ENCODE measurements at places on chromosomes 5 and 9.

DNA sequence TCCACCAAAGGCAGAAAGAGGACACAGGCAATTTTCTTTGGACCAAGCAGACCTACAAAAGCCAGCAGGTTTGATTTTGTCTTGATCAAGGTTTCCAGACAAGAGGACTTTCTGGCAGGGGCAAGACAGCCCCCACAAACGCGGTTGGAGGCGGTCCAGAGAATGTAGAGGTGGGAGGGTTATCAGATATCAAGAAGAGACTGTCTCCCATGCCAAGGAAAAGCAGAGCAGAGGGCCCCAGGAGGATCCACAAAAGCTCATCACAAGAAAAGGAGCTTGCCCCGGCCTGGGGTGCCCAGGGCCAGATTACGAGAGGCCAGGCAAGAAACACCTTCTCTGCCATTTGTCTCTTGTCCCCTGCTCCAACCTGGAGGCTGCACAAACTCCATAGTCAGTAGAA is 538.9 kb downstream of the BNC2 start:
- no peak for DNase-seq

DNA sequence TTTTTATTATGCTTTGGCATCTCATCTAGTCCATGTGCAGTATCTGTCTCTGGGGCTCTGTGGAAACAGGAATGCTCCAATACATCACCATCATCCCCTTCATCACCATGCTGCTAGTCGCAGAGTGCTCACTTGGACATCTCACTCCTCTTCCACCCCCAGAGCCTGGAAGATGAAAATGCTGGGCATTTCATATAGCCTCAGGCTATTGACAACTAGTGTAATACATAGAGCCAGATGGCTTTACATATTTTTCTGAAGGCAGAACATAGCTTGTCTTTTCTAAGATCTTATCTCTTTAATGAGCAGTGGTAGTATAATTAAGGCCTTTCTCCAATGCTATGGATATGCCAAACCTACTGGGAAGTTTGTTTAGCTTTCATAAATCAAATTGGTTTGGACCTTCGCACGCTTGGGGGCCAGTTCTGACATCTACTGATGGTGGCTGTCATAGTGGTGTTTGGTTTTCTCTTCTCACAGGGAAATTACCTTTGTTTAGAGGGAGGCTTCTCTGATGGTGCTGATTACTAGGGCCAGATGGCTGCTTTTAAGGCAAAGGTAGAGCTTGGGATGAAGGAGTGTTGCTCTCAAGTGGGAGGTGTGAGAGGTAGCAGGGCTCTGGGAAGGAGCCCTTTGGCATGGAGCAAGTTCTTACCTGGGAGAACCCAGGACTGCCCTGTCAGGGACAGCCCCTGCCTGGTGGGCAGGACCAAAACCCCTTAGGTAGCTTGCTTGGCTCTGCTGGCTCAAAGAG is 63.1 kb upstream of the CXCL14 start:
- no peak for DNase-seq

GRCh38 chr9:97930972-97931371 is 7.0 kb downstream of the HEMGN start:
- DNase-seq, result no peak

- no peak for DNase-seq
Observed at GRCh38 chr5:125554355-125554754, 807.9 kb upstream of the ZNF608 start.

DNA sequence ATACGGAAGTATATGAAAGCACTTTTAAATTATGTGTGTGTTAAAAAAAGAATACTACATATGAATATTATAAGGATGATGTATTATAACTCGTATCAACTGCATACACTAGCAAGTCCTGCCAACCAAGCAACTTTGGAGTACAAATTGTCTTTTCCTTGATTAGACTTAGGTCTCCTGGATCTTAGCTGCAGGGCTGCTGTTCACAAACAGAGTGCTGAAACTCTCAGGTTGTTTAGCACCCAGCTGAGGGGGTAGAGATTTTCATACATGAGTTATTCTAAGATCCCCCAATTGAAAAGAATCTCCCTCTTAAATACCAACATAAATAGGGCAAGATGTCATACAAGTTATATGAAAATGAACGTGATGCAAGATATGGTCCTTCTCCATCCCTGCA is 149.8 kb upstream of the TNC start:
- DNase-seq, result no peak

GRCh38 chr5:27048510-27048909 is 10.1 kb upstream of the CDH9 start:
- no peak for DNase-seq

DNA sequence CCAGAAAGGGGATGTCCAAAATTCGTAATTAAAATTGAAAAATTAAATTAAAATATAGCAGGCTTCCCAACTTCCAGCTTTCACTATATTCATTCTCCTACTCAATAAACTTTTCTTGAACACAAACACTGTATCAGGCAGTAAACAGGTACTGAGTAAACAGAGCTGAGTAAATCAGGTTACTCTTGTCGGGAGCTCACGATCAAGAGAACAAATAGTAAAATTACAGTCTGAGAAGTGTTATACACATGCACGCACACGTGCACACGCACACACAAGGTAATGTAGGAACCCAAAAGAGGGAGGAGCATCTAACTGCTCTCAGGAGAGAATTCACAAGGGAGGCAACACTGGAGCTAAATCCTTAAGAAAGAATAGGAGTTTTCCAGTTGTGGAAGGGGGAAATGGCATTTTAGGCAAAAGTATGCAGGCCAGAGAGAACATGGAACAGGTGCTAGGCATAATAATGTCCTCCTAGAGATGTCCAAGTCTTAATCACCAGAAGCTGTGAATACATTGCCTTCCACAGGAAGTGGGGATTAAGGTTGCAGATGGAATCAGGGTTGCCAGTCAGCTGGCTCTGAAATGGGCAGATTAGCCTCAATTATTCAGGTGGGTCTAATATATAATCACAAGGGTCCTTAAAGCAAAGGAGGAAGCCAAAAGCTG is 598.8 kb upstream of the BRINP1 start:
- DNase-seq, result no peak

DNA sequence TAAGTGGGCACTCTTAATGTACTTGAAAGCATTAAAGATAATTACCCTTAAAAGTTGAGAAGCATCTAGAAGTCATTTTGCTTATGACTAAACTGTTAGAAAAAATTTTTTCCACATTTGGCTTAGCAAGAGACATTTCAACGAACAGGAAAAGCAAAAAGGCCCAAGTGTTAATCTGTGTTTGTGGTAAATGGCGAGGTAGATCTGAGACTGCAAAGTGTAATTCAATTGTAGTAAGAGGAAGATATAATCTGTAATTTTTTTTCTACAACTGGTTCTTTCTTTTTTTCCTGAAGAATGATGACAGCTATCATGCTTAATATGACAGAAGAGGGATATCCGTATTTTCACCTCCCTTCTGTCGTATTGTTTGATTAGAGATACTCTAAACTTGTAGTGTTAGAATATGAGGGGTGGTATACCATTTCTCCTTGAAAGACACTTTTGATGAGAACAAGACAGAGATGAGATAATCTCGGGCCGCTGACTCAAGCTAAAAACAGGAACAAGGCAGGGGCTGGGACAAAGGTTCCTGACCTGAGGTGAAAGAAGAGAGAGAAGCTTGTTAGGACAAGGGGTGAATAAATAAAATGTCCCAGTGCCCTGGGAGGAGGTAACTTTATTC is 459.3 kb upstream of the ZNF608 start:
- no peak for DNase-seq

GRCh38 chr5:35908814-35909213 is 29.6 kb downstream of the CAPSL start:
- DNase-seq, result no peak

- no peak for DNase-seq
Observed at GRCh38 chr5:65902104-65902503, 24.3 kb upstream of the ERBIN start.

- DNase-seq, result no peak
Observed at GRCh38 chr9:745761-746380, 95.6 kb upstream of the DMRT1 start.

- DNase-seq, result no peak
Observed at GRCh38 chr5:172700365-172701290, 59.6 kb downstream of the NEURL1B start.

DNA sequence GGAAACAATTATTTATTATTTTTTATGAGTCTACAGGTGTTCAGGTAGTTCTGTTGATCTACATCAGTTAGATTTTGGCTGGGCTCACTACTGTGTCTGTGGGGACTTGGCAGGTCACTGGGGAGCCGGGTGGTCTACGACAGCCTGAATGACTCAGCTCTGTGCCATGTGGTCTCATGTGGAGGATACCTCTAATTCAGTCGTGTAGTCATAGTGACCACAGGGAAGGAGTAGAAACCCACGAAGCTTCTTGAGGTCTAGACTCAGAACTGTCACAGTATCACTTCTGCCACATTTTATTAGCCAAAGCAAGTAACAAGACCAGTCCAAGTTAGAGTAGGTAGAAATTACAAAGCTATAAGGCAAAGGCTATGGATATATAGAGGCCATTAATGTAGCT is 64.7 kb upstream of the GRAMD2B start:
- DNase-seq, result no peak

GRCh38 chr5:24749701-24750100 is 104.9 kb upstream of the CDH10 start:
- no peak for DNase-seq

GRCh38 chr9:26675035-26675434 is 217.6 kb downstream of the CAAP1 start:
- DNase-seq, result no peak

GRCh38 chr9:93594041-93594756 is 17.8 kb downstream of the PHF2 start:
- no peak for DNase-seq

DNA sequence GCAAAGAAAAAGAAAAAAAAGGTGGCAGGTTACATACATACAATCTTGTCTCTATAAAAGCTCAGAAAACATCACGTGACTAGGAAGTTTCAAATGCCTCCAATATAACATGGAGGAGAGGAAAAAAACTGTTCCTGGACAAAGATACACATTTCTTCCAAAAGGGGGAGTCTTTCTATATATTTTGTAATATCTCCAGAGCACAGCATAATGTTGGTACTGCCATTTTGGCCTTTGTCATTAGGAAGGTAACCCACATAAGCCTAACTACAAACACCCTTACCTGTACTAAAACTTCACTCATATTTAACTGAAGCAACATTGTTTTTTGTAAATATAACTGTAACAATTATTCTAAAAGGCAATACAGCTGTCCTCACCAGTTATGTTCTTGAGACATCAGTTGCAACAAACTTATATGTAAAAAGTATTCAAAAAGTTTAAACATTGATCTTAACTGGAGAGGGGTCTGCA is 1.2 kb upstream of the BTF3 start:
- no peak for DNase-seq

DNA sequence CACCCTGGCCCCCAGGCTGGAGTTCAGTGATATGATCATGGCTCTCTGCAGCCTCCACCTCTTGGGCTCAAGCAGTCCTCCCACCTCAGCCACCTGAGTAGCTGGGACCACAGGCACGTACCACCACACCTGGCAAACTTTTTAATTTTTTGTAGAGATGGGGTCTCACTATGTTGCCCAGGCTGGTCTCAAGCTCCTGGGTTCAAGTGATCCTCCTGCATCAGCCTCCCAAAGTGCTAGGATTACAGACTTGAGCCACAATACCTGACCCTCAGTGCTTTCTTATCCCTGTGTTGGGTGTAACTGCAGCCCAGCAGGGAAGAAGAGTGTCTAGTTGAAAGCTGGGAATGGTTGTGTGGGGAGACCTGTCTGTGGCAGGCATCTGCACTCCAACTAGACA is 10.9 kb downstream of the PTPA start:
- no peak for DNase-seq

DNA sequence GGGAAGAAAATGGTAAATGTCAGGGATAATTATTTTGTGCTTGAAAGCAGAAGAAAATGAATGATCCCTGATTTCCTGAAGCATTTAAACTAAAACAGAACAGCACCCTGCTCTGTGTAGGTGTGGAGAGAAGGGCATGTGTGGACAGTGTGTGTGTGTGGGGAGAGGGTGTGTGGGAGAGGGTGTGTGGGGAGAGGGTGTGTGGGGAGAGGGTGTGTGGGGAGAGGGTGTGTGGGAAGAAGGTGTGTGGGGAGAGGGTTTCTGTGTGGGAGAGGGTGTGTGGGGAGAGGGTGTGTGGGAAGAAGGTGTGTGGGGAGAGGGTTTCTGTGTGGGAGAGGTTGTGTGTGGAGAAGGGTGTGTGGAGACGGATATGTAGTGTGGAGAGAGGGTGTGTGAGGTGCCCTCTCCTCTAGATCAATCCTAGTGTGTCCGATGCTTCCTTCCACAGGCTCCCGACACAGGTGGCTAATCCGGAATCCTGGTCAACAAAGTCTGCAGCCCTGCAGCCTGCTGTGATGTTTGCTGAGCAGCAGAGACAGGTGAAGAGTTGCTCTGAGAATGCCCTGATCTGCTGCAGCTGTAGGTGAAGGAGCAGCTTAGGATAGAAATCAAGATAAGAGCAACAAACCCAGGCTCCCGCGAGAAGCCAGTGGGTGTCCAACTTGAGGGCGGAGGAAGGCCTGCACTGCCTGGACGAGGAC is 15.5 kb downstream of the IRX4 start:
- DNase-seq, result no peak

DNA sequence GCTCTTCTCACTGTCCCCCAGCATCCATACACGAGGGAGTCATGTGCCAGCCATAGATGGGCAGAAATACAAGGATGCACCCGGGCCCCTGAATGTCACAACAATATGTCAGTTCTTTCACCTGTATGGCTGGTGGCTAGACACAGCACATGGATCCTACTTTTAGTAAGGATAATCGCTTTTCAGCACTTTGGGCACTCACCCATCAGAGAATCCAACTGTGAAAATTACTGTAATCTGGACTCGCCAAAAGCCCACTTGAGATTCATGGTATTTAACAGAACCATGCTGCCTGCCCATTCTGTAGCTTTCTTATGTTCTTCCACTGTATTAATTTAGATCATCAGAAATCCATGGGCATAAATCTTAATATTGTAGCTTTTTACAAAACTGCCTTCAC is 124.8 kb downstream of the FRMD3 start:
- DNase-seq, result no peak

DNA sequence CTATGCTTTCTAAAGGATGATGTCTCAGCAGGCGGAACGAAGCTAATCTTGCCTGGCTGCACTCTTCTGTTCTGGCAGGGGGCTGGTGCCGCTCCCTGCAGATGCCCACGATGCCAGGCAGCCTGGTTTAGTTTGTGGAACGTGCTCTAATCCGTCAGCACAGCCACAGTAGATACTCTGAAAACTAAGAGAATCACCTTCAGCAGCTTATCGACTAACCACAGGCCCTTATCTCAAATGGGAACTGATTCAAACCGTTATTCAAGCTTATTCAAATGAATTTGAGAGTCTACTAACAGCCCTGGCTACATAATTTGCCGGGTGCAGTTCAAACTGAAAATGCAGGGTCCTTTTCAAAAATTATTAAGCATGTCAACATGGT is 246.6 kb upstream of the ANKRD55 start:
- no peak for DNase-seq

GRCh38 chr5:117667105-117667504 is 1092.5 kb upstream of the SEMA6A start:
- DNase-seq, result no peak

All from activated CD8-positive, alpha-beta memory T cell treated with anti-CD3 and anti-CD28 coated beads for 1 hour (primary cell).